Stimulated activated CD8-positive, alpha-beta memory T cell treated with anti-CD3 and anti-CD28 coated beads, Interleukin-15, amount 100 ng/mL, for 48 hours (primary cell): ENCODE measurements at places on chromosomes 2 and 18.

- no peak for DNase-seq
Observed at GRCh38 chr2:109423556-109424359, 190.0 kb downstream of the SEPTIN10 start.

- no peak for DNase-seq
Observed at GRCh38 chr2:218607436-218608115, at the start of gene PLCD4. Gene PLCD4, plus strand, starts transcription at chr2:218607899. Its CDS starts 7,841 bp downstream, at chr2:218615740.

DNA sequence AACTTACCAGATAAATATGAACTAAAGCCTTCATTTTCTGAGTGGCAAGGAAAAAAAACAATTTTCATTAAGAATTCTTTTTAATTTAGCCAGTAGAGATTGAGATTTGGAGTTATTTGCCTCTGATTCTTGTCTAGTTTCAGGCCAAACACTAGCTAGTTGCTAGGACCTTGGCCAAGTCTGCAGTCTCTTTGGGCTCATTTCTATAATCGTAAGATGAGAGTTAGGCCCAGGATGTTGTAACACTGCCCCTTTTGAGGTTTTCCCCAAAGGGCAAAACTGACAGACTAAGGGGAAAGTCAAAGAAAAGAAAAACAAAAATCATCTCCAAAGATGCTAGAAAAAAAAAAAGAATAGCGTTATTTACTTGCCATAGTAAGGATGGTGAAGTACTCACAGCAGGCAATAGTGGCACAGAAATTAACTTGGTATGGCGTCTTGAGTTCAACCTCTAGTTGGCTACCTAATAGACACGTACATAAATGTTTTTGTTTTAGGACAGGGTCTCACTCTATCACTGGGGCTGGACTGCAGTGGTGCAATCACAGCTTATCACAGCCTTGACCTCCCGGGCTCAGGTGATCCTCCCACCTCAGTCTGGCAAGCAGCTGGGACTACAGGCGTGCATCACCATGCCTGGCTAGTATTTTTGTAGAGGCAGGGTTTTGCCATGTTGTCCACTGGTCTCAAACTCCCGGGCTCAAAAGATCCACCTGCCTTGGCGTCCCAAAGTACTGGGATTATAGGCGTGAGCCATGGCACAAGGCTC, 23.0 kb upstream of the ADAM17 start:
- no peak for DNase-seq

DNA sequence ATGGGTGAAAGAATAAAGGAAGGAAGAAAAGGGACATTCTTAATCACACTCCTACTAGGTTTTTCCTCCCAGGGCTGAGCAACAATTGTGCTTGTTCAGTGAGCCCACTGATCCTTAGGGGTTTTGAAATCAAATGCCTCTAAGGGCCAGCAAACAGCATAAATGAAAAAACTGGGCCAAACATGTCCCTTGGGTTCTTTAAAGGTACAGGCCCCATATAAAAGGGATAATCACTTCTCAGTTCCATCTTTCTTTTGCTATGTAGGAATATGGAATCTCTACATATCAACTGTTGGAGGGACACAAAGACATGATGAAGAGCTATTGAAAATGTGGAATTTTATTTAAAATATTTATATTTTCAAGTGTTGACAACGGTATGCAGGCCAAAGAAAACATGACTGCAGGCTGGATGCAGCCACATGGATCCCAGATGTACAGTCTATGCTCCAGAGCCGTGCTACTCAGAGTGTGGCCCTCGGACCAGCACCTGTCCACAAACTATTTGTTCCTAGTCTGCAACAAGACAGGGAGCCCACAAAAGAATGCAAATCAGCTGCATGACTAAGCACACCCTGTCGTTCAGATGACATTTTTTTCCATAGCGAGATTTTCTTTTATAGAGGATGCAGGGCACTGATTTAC, 110.0 kb downstream of the CDH20 start:
- no peak for DNase-seq

DNA sequence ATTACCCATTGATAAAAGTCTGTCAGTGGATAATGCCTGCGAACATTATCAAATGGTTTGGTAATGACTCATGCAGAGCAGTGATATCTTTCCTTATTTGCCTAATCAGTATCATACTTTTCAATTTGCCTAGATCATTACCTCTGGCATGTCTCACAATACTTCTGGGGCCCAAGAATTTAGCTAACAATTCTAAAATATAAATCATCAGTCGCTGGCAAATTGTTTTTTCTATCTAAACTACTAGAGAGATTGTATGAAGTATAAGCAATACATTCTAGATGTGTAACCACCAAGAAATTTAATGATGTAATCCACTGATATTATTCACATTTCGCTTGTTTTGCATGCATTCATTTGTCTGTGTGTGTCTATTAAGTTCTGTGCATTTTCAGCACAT, 191.2 kb upstream of the CDH19 start:
- no peak for DNase-seq

- no peak for DNase-seq
Observed at GRCh38 chr2:190947711-190948251, 66.2 kb downstream of the STAT1 start.

DNA sequence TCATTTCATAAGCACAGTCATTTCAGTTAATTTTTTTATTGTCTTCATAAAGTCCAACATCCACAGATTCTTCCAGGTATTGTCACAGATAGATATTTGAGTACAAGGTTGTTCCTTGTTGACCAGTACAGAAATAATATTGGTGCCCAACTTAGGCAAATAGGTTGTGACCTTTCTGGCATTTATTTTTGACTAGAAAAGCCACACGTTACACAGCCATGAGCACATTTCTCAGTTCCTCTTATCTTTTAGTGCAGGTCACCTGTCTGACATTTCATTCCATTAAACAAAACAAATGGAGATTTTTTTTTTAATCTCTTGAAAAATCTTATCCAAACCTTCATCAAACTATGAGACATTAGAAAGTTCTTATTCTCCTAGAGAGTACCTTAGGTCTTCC, 428.8 kb downstream of the ZNF521 start:
- no peak for DNase-seq

DNA sequence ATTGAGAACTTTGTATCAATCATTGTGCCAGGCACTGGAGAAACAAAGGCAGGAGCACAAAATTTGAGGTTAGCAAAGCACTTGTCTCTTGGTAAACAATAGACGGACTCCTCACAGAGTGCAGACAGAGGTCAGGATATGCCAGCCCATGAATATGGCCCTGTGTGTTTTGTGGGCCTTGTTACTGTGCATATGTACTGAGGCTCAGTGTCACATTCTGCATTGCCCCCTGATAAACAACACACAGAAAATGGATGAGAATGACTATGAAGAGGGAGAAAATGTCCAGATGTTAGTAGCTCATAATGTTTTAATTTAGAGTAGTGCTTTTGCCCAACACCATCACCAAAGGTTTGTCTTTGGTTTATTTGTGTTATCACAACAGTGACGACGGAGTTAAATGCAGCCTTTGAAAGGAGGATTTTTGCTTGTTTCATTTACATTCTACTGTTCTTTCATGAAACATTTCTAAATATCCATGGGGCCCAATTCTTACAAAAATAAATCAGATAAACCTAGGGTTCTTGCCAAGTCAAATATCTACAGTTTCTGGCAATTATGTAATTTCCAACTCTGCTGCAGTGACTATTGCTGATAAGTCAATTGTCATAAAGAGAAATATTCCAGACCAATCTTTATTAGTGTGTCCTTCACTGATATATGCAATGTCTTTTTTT, 14.6 kb upstream of the NT5C1B start:
- DNase-seq, result no peak

DNA sequence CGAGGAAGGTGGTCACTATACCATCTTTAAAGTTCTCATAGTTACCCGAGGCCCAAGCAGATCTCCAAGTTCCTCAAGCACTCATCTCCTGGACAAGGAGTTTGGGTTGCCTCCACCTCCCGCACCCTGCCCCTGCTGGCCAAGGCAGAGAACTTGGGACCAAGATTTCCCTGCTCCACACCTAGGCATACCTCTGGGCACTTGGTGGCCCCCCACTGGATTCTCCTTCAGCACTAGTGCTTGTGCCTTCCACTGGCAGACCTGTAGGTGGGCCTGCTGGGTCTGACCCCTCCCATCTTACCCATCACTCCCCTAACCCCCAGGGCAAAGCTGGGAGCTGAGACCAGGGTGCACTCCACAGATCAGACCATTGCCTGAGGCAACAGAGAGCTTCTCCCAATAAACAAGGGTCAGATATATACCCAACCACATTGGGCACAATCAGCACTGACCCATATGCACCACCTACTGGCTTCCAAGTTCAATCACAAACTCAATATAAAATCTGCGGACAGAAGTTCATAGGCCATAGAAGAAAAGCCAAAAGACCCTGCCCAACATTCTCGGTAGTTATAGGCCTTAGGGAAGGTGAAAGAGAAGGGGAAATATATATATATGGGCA, 244.2 kb downstream of the EXOC6B start:
- DNase-seq, result no peak

GRCh38 chr2:64860276-64860885, 128.8 kb upstream of the SLC1A4 start:
- no peak for DNase-seq

DNA sequence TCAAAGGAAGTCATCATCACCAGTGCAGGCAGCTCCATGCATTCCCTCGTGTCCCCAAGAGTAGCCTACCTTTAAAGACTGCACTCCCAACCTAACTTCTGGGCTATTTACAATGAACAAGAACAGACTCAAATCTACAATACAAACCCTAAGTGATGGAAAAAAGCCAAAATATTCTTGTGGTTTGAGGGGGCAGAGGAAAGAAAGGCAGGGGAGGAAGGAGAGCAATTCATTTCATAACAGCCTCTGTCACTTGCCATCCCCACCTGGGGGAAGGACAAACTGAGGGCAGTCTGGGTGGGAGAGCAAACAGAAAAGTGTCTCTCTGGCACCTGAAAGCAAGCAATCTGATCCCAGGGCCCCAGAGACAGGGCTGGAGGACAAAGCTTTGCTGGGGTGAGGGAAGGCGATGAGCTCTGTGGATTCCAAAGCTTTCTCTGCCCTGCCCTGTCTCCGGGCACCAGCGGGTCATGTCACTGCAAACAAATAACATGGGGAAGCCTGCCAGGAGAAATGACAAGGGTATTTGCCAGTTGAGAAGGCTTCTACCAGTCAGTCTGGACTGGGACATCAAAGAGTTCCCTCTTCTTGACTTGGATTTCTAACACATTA, 528.0 kb upstream of the TNP1 start:
- no peak for DNase-seq

GRCh38 chr2:24930768-24931167, 10.7 kb upstream of the ADCY3 start:
- no peak for DNase-seq

GRCh38 chr2:23107327-23107941, 277.5 kb upstream of the KLHL29 start:
- DNase-seq, result no peak

DNA sequence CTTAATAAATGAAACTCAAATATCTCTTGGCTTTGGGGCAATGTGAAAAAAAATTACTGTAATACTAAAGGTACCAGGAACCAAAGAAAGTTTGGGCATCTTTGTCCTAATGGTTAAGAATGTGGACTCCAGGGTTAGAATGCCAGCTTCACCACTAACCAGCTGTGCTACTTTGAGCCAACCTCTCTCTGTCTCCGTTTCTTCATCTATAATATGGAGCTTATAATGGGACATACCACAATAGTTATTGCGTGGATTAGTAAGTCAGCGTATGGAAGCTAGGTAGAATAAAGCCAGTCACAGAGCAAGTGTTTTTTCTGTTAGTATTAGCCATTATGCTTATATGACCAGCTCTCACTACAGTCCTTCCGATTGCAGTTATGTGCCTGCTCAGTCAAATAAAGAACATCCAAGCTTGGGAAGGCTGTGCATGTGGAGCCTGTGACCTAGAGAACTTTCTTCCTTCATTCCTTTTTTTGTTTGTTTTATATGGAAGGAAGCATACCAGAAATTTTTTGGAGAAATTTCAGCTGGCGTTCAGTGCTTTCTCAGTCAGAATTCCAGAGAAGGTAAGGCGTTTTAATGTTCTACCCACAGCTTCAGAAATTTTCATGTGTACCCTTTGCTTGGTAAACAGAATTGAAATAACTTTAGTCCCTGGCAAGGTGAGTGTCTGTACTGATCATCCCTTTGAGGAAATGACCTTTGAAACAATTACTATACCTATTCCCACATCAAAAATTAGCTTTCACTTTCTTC, 114.0 kb upstream of the RND3 start:
- DNase-seq, result no peak
